ENCODE measurements at places on chromosomes 12 and 14.
A peak's percentile ranks its signal among the peaks of the same experiment; 100 is the strongest.

GRCh38 chr12:89368391-89368790 lies 16.1 kb upstream of the DUSP6 start:
- DNase-seq: no peak

DNA sequence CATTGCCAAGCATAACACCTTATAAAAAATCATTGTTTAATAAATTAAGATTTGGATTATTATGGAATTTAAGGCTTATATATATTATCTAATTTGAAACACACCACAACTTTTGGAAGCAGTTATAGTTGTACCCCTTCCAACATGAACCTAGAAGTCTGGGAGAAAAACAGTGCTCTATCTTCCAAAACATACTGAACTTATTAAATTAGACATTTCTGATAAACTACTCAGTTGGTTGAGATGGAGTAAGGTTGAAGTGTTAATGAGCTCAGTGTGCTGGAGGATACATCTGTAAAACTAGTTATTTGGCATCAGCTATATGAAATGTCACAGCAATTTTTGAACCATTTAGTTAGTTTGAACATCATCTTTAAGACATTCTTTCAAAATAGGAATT lies 227.4 kb downstream of the ALX1 start:
- DNase-seq: no peak

DNA sequence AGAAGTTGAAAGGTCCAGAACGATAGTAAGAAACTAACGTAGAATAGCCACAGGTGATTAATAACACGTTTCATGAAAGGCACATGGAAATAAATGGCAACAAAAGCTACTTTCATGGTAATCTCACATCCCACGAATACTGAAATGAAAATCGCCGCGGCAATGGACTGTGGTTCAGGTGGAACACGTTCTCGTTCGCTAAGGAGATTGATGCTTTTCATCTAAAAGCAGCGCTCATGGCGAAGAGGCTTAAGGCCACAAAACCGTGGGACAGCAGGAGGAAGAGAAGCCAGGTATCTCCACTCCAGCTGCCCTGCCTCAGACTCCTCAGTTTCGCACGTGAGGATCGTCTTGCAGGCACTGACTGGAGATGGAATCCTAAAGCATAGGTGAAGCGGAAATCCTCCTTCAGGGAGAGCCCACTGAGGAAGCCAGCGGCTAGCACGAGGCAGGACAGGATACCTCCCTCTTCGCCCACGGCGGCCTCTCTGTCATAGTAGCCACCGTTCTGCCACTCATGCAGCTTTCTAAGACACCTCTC lies 696 bp upstream of the GPHN start:
- DNase-seq: peak; percentile 36

- DNase-seq: no peak
These were observed 26.3 kb downstream of the CMA1 start for GRCh38 chr14:24481622-24482324.

DNA sequence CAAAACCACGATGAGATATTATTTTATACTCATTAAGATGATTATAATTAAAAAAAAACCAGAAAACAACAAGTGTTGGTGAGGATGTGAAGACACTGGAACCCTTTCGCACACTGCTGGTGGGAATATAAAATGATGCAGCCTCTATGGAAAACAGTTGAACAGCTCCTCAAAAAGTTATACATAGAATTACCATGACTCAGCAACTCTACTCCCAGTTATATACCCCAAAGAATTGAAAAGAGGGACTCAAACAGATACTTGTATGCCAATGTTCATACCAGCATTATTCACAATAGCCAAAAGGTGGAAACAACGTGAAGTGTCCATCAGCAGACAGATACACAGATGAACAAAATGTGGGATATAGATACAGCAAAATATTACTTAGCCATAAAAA lies 53.1 kb downstream of the TAOK3 start:
- no peak for DNase-seq
